NCI-H748 treated with DMSO at 0.1 percent for 48 hours (cell line): ENCODE measurements at places on chromosomes 7 and 10.

GRCh38 chr7:23454881-23455526 is 15.3 kb downstream of the IGF2BP3 start:
- no peak for DNase-seq

DNA sequence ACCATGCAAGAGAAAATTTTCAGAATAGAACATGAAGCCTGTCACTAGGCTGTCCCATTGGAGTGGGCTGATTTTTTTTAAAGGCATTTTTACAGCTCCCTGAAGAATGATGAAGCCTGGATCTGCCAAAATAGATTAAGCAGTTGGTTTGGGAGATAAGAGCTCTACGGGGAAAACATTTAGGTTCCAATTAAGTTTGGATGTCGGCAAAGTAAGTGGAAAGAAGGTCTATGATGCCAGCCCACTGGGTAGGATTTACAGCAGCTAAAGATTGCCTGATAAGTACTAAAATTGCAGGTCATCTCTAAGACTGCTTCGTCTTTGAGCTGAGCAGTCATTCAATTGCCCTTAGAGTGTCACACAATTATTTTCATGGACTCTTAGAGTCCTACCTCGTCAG is 939.2 kb upstream of the CELF2 start:
- no peak for DNase-seq

GRCh38 chr7:114086537-114086913 is 167.7 kb upstream of the PPP1R3A start:
- peak; percentile 34 for DNase-seq

DNA sequence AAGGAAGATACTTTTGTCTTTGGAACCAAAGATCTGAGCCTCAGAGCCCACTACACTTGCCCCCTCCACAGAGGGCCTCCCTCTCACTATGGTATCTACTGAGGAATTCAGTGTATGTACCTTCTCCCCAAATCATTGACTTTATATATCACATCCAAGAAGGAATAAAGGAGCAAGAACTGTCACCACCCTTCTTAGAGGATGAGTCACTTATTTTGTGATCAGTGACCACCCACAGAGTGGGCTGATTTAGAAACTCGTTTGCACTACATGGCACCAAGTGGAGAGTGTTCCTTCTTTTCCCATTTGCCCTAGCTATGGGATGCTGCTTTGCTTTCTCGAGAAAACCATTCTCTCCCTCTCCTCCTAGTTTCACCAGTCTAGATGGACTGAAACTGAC is 5.7 kb downstream of the TMEM243 start:
- DNase-seq, result no peak

DNA sequence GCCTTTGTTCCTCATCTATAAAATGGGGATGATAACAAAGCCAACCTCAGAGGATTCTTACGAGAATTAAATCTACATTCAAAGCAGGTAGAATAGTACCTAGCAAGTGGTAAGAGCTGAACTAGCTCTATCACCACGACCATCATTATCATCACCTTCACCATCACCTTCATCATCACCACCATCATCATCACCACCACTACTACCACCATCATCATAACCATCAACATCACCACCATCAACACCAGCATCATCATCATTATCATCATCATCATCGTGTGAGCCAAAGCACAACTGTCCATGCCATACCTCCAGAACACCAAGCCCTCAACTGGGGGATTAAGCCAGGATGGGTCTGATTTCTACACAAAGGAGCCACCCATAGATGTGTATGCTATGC is 206.8 kb downstream of the GRID1 start:
- DNase-seq, result no peak

DNA sequence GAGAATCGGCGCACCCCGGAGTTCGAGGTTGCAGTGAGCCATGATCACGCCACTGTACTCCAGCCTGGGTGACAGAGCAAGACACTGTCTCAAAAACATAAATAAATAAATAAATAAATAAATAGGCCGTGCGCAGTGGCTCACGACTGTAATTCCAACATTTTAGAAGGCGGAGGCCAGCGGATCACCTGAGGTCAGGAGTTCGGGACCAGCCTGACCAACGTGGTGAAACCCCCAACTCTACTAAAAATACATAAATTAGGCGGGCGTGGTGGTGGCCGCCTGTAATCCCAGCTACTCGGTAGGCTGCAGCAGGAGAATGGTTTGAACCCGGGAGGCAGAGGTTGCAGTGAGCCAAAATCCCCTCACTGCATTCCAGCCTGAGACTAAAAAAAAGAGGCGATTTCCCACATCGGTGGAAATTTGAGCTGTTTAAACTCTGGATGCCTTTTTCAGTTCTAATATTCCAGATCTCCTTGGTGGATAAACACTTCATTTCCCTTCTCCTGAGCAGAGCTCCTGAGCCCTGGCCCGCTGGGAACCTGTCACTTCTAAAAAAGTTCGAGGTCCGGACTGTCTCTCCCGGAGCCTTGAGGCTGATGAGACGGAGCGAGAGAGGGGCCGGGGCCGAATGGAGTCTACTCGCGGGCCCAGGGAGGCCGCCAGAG is 2.0 kb upstream of the NFKB2 start:
- no peak for DNase-seq
